Peyer's patch (tissue), 4 donors: ENCODE measurements at places on chromosomes 7 and 10. TPM values are rescaled to one million over a fixed set of nuclear protein-coding genes. Genes with fewer than 3 reads are reported as not detected.

The VWA2 gene
- 6.5 TPM for total RNA-seq

The CYCS gene
- 32.1 TPM for total RNA-seq

DNA sequence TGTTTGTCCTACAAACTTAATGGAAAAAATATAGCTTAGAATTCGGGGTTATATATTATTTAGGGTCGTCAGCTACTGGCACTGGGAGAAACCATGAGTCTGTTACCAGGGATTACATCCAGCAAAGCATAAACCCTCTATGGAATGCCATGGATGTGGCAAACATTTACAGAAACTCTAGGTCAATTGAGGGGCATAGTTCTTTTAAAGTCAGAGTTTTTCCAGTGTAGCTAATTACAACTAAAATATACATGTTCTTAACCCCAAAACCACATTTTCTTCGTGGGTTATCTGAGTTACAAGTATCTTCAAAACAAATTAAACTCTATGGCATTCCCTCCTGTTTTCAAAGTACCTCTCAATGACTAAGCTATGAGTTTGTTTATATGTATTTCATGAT is 99.3 kb upstream of the THSD7A start:
- no peak for DNase-seq

DNA sequence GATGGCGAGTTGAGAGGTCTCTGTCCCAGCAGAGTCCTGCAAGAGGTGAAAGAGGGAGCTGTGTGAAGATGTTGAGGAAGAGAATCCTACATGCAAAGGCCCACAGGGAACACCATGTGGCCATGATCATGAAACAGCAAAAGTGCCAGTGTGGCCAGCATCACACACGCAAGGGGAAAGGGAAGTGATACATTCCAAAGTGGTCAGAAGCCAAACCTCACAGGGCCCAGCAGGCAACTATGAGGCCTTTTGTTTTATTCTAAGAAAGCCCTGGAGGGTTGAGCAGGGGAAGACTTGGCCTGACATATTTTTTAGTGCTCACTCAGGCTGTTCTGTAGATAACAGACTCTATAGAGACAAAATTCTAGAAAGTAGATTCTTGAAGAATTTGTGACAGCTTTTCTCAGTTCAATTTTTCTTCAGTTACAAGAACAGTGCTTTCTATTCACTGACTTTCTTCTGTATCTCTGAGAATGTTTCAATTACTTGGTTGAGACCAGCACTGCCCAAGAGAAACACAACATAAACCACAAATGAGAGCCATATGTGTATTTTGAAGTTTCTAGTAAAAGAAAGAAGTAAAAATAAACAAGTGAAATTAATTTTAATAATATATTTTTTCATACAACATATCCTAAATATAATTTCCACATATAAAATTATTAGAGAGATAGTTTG is 82.3 kb downstream of the HTR7 start:
- DNase-seq = no peak
